Stimulated activated CD8-positive, alpha-beta memory T cell treated with anti-CD3 and anti-CD28 coated beads, Interleukin-7, amount 100 ng/mL, for 48 hours (primary cell): ENCODE measurements at places on chromosomes 2 and 18.

- no peak for DNase-seq
Measured at GRCh38 chr2:189772212-189772611, 9.6 kb upstream of the OSGEPL1 start.

- no peak for DNase-seq
Measured at GRCh38 chr18:58097121-58097906, 53.3 kb downstream of the NEDD4L start.

- no peak for DNase-seq
Measured at GRCh38 chr18:27839141-27839540, 337.8 kb downstream of the CDH2 start.

DNA sequence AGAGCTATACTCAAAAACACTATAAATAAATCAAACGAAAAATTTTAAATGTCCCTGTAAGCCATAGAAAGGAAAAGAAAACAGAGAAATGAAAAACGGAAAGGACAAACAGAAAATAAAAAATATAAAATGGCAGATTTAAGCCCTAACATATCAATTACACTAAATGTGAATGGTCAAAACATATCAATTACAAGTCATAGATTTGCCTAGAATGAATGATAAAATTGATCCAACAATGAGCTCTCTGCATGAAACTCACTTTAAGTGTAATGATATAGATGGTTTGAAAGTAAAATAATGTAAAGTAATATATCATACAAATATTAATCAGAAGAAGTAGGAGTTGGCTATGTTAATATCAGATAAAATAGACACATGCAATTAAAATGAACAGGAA lies 54.2 kb upstream of the TCF4 start:
- no peak for DNase-seq

DNA sequence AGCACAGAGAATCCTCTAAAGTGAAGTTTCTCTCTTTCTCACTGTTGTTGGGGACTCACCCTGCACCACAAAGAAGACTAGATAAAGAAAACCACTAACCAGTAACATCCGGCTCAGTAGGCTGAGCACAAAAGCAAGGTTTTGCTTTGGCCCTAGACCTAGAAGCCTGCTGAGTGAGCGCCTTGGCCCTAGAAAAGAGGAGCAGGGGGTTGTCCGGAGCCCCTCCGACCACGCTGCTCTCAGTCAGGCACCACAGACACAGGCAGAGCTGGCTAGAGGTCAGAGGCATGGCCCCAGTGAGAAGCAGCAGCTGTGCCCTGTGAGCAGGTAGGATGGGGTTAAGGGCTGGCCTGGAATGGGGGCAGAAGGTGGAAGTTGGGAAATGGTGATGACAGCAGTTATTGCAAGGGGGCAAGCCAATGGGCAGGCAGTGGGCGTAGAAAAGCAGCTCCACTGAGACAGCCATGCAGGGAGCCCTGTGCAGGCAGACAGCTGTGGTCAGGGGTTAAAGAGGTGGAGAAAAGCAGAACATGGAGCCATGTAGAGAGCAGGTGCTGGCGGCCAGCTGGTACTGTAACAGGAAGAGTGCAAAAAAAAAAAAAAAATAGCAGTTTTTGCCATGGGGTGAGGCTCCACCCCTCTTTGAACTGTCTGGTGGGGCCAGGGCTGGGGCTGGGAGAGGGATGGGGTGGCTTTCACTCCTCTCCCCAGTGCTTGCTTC lies 36.9 kb upstream of the SLC14A1 start:
- DNase-seq: no peak

- no peak for DNase-seq
Measured at GRCh38 chr2:5988120-5988519, 295.9 kb downstream of the SOX11 start.

GRCh38 chr2:215565897-215566296 lies 130.0 kb upstream of the FN1 start:
- DNase-seq: no peak

DNA sequence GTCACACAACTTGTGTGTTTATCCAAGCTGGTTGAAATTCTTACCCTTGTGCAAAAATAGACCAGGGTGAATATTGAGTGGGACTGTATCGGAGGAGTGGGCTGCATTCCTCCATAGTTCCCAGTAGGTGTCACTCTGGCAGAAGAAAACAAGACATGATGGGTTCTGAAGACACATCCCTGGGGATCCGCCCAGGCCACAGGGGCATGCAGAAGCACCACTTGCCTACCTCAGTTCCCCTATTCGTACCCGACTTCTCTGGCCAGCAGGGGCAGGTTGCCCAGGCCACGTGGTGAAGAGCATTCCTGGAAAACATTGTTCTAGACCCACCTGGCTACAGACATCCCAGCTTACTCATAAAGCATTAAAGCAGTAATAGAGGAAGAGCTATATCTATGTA lies 168.2 kb downstream of the FAM210A start:
- no peak for DNase-seq

DNA sequence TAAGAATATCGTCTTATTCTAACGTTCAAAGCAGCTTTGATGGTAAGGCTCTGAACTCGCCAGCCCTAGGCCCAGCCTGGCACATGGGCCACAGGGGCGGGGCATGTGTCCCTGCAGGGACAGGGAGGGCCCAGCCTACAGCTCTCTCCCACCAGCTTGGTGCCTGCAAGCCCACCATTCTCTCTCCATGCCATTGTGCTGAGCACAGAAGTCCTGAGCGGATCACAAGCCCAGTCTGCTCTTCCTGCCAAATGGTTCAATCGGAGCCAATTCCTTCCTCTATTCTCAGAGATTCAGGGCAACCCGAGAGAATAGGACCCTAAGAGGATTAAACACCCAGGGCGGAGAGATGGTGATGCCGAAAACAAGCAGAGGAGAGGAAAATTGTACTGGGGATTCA lies 50.3 kb upstream of the APCDD1 start:
- no peak for DNase-seq

DNA sequence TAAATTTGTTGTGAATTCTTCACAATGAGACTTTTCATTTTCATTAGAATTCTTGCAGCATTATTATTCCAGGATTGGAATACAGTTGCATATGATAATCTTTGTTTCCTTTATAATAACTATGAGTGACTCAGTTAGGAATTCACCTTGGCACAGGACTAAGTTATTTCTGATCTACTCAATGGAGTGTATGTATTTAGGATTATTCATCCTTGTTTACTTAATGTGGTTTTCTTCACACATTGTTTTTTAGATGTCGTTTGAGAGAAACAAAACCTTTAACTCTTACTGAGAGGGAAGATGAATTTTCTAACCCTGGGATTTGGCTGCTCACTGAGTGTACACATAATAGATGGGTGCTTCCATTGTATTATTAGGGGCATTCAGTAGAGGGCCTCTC lies 970.1 kb downstream of the DPP10 start:
- DNase-seq: no peak

GRCh38 chr2:70124983-70125480 lies 37.8 kb downstream of the PCBP1 start:
- DNase-seq: no peak

GRCh38 chr2:13030606-13031005 lies 313.9 kb downstream of the TRIB2 start:
- DNase-seq: no peak

- DNase-seq: no peak
Measured at GRCh38 chr2:65997961-65998360, 437.0 kb upstream of the MEIS1 start.

DNA sequence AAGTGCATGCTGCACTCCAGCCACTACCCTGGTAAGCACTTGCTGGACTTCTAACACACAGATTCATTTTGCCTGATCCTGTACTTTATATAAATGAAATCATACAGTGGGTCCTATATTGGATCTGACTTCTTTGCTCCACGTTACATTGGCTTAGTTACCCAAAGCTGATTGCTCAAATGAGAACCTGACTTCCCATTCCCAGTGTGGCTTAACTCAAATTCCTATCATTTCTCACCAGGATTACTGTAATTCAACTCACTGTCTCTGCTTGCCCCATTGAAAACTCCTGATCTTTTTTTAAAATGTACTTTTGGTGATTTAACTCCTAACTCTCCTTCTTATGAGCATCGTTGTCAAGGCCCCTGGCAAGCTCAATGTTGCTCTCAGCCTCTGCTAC lies 1.4 kb downstream of the RSAD2 start:
- DNase-seq: no peak

DNA sequence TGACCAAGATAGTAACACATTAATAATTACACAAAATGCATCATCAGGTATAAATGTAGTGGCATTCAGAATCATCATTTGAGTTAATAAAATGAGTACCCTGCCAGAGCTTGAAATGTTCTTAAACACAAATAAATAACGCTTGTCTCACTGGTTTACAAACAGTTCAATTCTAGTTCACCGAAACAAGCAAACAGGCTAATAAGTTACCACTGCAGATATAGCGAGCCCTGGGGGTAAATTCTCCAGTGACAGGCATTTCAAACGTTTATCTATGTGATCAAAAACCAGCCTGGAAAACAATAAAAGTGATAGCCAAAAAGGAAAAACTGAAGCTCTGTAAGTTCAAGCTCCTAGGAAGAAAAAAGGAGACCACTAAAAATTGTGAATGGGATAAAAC lies 152.6 kb downstream of the THADA start:
- DNase-seq: no peak

DNA sequence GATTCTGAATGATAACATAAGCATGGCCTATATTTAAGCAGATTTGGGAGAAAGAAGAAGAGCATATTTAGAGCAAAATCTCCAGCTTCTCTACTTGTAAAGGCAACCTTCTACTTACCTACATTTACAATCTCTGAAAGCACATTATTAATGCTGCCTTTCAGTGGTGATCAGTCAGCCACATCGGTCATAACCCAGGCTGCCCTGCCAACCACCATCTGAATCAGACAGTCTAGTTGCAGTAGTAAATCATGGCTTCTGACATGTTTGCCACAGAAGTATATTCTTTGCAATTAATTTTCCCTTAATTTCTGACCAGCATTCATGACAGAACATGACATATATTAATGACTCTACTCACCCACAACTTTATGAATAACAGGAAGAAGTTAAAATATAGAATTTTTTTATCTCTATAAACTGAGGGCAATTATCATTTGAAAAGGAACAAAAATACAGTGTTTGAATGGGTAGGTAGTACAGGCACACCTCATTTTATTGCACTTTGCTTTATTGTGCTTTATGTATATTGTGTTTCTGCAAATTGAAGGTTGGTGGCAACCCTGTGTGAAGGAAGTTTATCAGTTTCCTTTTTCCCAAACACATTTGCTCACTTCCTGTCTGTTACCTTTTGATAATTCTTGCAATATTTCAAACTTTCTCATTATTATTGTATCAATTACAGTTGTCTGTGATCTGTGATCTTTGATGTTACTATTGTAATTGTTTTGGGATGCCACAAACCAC lies 531.6 kb upstream of the CHAC2 start:
- no peak for DNase-seq

- DNase-seq: no peak
Measured at GRCh38 chr2:9650119-9650821, 19.5 kb upstream of the YWHAQ start.

- DNase-seq: no peak
Measured at GRCh38 chr18:45378308-45378707, 237.0 kb upstream of the SLC14A2 start.

- DNase-seq: no peak
Measured at GRCh38 chr2:23053601-23054000, 331.4 kb upstream of the KLHL29 start.

GRCh38 chr2:64019975-64020528 lies 824 bp upstream of the VPS54 start:
- DNase-seq: no peak

DNA sequence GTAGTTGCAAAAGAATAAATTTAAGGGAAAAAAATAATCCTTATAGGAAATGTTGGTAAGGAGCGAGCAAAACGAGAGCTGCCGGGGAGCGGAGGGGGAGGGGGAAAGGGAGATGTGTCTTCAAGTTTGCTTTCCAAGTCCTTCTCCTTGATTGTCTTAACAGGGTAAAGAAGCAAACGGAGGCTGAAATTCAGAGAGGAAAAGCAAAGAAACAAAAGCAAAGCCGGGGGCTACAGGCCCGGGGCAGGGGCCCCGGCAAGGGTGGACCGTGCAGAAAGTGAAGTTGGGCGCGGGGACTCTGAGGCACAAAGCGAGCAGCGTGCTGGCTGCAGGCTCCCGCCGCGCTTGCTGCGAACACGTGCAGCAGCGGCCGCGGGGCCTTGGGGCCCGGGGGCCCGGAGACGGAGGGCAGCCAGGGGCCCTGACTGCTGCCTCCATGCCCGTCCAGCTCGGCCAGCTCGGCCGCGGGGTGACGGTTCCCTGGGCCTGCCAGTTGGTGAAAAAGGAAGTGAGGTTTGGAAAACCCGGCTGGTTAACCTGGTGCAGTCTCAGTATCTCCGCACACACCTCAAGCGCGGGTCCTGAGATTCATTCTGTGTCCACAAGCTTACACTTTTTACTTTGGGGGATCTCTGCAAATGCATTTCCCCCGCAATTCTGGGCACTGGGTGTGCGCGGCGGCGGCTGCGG lies 4.1 kb downstream of the BCL11A start:
- no peak for DNase-seq

GRCh38 chr18:22606563-22607283 lies 189.0 kb upstream of the CTAGE1 start:
- no peak for DNase-seq

- no peak for DNase-seq
Measured at GRCh38 chr2:215658635-215659305, 222.9 kb upstream of the FN1 start.

DNA sequence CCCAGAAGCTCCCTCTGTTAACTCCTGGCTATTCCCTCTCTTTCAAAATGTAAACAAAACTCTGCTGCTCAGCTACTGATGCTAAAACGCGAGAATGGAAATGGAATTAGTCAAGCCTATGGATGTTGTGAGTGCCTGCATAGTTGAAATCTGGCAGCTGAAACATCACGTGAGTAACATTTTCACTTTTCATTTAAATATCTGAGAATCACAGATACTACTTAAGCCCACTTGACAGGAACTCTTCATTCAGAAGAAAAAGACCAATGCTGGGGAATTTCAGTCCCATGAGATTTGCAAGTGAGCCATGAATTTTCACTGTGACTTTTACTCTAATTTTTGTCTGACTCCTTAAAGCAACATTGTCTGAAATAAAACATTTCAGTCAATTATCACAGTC lies 215.3 kb upstream of the SESTD1 start:
- DNase-seq: no peak

DNA sequence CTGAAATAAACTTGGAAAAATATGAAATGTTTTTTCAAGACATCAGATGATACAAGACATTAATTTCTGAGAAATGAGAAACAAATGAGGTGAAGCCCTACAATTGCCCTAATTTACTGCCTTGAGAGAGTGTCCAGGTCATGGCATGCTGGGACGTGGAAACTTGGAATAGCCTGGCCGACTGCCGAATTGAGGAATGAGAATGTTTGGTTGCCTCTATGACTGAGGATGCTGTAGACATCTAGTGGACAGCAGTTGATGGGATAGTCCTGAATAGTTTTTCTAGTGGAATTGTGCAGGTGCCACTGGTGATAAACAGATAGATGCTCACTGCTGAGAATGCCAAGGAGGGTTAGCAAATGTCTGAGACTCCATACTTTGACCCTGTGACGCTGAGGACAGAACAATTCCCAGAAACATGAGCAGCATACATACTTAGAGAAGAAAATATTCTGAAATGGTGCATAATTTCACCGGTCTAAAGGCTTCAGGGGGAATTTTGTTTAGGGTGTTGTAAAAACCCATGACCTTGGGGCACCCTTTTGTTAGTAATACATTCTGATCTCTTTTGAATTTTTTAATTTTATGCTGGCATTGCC lies 56.5 kb upstream of the CWC22 start:
- DNase-seq: no peak

GRCh38 chr2:156181208-156181607 lies 151.3 kb downstream of the NR4A2 start:
- DNase-seq: no peak
